ENCODE measurements at places on chromosomes 3 and 15.

GRCh38 chr3:146972726-146973125, 367.6 kb upstream of the PLSCR5 start:
- no peak for DNase-seq

GRCh38 chr3:113002037-113002436, 11.3 kb downstream of the GTPBP8 start:
- DNase-seq, result no peak

GRCh38 chr3:157786211-157786610, 283.0 kb upstream of the VEPH1 start:
- no peak for DNase-seq

DNA sequence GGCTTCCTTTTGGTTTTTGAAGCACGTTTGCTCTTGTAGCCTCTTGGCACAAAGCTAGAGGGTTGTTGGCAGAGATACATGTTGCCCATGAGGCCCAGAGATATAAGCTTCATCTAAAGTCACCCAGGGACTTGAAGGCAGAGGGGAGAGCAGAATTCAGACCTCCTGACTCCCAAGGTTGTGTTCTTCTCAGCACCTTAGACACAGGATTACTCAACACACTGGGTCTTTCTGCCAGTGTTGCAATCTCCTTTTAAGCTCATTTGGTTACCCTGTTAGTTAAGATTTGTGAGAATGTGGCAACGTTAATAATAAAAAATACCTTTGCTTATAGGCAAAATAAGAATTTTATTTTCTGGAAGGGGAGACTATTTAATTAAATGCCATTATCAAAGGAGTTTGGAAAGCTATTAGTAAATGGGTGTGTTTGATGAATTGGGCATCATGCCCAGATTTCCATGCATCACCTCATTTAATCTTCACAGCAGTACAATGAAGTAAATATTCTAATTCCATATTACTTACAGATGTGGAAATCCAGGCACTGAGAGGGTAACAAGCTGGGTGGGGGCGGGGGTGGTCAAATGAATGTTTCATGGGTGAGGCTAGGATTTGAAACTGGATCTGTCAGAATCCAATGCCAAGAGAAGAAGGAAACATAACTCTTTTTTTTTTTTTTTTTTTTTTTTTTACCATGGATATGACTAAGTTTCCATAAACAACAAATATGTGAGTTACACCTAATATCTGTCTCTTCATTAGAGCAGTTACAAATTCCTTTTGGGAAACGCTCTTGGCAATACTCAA, 183.3 kb downstream of the NR1D2 start:
- no peak for DNase-seq

DNA sequence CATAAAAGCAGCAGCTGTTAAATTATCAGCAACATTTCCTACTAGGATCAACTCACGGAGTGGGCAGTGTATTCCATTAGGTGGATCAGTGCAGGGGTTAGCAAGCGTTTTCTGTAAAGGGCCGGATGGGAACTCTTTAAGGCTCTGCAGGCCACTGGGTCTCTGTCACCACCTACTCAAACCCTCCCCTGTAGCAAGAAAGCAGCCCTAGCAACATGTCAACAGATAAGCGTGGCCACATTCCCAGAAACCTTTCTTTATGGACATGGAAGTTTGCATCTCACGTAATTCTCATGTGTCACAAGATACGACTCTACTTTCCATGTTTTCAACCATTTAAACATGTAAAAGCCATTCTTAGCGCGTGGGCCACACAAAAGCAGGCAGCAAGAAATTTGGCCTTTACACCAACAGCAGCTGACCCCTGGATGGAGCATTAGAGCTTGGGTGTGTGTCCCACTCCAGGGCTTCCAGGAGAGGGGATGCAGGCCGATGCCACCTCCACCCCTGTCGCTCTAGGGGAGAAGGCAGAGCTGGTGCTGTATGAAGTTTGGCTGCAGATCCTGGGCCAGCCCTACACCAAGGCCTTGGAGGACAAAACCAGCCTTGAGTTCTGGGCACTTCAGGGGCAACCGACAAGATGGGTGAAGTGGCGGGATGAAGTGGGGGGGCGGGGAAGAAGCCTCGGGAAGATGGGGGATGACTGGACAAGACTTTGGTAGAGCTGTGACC, 48.2 kb upstream of the CSPG4 start:
- no peak for DNase-seq

DNA sequence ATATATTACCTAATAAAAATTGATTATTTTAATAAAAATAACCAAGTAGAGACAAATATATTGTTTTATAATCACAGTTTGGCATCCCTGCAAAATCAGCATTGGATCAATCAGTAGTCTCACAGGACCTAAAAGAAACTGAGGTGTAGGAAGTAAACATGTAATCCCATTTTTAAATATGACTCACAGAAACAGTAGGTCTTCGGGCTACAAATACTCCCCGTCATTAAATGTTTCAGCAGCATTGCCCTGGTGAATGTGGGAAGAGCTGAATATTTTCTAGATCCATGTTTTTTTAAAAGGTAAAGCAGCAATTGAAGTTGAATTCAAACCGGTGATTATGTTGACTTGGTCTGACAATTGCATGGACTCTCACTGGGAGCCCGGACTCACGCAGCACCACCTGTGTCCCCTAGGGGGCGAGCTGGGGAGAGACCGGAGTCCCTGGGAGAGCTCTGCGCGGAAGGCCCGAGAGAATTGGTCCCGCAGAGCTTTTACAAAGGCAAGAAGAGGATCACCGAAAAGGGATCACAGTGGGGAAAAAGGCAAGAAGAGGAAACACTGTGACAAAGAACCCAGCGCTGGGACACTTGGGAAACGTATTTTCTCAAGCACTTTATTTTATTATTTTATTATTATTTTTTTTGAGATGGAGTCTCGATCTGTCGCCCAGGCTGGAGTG, 17.2 kb upstream of the USP3 start:
- peak; percentile 94 for DNase-seq

GRCh38 chr3:114464548-114464947, 170.7 kb downstream of the TIGIT start:
- DNase-seq, result no peak

DNA sequence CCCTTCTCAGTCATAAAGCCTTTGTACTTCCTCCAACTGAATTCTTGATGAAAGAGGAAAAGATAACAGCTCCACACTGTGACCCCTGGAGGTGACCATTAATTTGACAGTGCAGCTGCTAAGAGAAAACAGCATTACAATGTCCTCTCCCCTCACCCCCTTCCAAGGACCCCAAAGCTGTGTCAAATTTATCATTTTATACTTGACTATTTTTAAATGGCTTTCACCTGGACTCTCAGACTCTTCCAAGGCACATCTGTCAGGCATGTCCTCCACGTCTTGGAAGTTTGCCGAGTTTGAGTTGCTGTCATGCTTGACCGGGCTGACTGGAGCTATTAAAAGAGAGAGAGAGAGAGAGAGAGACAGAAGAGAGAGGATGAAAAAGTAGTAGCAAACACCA, 236.5 kb downstream of the WDR72 start:
- no peak for DNase-seq

GRCh38 chr3:126618021-126618420, 36.9 kb downstream of the TXNRD3 start:
- DNase-seq, result no peak

GRCh38 chr3:43885908-43886618, 195.3 kb downstream of the ABHD5 start:
- DNase-seq, result no peak

GRCh38 chr15:66942649-66943390, 122.6 kb upstream of the SMAD3 start:
- DNase-seq, result no peak

DNA sequence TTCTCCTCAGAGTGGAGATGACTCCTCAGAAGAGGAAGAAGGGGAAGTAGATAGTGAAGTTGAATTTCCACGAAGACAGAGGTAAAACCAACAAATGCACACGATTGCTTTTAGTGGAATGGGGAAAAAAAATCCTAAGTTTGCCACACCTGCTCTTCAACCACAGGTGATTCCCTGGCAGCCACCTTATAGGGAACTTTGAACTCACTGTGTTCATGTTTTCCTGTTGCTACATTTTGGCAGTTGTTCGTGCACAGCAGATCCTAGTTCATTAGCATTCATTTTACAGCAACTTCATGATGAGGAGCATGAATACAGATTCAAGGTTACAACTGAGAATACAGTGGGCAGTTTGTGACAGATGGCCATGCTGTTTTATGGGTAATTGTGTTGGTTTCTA, 21.5 kb downstream of the TMEM41A start:
- no peak for DNase-seq

DNA sequence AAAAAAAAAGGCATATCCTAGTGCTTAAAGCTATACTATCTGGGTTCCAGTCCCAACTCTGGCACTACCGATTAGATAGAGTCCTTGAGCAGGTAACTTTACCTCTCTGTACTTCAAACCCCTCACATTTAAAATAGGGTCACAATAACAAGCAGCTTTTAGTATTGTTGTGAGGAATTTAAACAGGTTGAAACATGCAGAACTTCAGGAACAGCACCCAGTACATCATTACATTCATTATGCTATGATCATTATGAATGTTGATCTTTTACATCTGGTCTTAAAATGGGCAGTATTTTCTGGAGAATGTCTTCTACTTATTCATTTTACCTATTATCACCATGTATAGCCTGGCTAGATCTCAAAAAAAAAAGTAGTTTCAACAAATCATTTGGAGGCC, 176.1 kb upstream of the CCDC54 start:
- no peak for DNase-seq

- DNase-seq, result no peak
These were observed 7.8 kb downstream of the FSD2 start for GRCh38 chr15:82798104-82798503.

- no peak for DNase-seq
These were observed 157.5 kb downstream of the CTNNB1 start for GRCh38 chr3:41356775-41357174.

GRCh38 chr3:71511446-71511845, 72.1 kb downstream of the FOXP1 start:
- no peak for DNase-seq

DNA sequence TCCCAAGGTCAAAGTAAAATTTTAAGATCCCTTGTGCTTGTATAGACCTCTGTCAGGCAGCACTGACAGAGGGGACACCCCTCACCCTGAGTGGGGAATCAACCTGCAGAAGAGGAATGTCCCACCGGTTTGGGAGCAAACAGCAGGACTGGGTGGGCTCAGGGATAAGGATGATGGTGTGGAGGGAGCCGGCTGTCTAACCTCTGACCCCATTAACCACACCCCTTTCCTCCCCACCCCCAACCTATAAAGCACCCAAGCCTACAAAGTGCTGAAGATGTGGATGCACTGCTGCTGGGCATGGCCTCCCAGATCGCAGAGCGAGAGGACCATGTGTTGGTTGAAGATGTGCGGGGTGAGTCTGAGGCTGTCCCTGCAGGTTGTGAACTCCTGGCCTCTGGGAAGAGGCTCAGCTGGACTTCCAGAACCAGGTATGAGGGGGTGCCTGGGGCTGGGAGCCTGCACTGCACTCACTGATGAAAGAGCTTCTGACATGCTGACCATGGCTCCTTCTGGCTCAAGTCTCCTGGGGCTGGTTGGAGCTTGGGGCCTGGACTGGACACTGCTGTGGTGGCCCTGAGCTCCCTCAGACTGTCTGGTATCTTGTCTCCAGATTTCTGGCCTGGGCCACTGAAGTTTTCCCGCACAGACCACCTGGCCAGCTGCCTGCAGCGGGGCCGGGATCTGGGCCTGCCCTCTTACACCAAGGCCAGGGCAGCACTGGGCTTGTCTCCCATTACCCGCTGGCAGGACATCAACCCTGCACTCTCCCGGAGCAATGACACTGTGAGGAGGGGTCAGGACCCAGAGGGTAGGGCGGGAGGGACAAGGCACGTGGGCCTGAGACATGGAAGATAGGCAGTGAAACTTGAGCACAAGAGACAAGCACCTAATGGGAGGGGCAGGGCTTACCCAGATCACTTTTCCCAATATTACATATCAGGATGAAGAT, 9.3 kb downstream of the DUOX1 start:
- no peak for DNase-seq

- DNase-seq, result no peak
These were observed 101.2 kb downstream of the WDR72 start for GRCh38 chr15:53658255-53658654.

DNA sequence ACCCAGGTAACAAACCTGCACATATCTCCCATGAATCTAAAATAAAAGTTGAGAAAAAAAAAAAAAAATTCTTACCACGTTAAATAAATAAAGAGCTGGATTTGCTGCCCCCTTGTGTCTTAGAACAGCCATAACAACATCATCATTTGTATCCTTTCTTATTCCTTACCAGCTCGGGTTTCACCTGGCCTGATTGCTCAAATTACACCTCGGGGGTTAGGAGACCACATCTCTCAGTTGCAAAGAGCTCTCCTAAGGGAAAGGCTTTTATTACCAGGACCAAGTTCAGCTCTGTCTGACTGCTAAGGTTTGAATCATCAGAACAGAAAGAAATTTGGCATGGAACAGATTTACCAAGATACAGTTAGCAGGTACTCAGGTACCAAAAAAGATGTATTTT, 25.8 kb upstream of the RPL39L start:
- DNase-seq, result peak; percentile 13

GRCh38 chr3:153973722-153974265, 147.4 kb upstream of the ARHGEF26 start:
- DNase-seq, result no peak

DNA sequence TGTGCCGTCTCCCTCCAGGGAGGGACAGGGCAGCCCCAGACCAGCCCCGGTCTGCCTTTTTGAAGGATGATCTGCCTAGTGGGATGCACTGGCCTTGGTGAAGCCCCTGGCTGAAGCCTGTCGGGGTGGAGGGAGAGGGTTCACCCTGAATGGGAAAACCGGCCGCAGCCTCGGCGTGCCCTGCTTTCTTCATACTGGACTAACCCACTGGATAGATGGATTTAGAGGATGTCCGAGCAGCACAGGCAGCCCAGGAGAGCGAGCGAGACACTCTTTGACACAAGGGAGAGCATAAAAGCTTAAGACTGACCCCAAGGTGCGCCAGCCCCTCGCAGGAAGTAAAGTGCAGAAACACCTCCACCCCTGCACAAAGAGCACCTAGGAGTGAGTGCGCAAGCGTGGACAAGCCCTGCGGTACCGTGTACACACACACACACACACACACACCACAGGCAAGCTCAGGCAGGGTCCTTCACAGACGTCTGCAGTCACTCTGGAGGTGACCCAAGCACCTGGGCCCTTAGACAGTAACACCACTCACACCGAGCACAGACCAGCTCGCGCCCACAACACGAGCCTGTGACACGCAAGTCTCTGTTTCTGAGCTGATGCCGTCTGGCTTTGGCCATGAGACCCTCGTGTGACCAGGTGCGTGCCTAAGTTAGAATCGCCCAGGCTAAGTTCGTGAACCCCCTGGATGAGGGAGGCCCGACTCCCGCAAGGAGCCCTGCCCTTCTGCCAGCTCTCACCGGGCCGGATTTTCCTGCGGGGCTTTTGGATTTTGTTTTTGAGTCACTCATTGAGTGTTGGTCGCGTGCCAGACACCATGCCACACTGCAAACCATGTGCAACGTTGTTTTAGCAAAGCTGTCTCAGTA, 11.3 kb downstream of the SEMA4B start:
- DNase-seq, result no peak

DNA sequence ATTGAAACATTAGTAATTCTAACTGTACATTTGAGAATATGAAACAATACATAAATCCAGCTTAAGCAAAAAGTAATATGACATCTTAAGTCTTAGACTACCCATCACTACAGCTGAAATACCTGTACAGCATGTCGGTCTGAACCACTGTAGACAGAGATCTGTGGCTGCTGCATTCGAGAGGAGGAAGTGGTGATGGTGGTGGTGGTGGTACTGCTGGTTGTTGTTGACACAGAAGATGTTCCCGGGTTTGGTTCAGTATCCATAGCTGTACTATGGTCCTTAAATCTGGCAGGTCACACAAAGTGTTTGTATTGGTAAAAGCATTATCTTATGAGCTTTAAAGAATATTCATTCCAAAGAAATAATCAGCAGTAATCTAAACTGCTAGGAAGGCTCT, 2.9 kb downstream of the PHC3 start:
- DNase-seq, result peak; percentile 46

GRCh38 chr3:9782770-9783169, 9.5 kb downstream of the TADA3 start:
- DNase-seq, result no peak
